Cerebellar cortex (tissue), 1 donor: ENCODE measurements at places on chromosomes 4 and X.

DNA sequence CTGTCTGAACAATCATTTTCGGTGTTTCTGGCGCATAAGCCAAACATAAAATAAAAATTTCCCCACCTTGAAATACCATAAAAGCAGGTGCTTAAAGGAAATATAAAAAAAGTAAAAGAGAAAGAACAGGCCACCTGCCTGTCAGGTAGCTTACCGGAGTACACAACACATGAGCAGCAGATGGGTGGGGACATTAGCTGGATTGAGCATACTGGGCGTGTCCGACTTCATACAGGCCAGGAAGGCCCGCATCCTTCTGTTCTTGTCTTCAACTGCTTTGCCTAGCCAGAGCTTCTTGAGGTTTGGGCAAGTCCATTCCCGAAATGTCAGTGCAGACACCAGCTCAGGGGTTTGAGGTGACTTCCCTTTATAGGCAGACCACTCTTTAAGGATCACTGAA, 66.7 kb downstream of the FAM120C start:
- DNase-seq = no peak

GRCh38 chr4:102500352-102500695, 835 bp upstream of the NFKB1 start:
- DNase-seq = peak; percentile 70

- DNase-seq = no peak
These were observed 50.3 kb downstream of the MED28 start for GRCh38 chr4:17664755-17665154.

- no peak for DNase-seq
These were observed 291.7 kb upstream of the EMCN start for GRCh38 chr4:100809506-100809905.

DNA sequence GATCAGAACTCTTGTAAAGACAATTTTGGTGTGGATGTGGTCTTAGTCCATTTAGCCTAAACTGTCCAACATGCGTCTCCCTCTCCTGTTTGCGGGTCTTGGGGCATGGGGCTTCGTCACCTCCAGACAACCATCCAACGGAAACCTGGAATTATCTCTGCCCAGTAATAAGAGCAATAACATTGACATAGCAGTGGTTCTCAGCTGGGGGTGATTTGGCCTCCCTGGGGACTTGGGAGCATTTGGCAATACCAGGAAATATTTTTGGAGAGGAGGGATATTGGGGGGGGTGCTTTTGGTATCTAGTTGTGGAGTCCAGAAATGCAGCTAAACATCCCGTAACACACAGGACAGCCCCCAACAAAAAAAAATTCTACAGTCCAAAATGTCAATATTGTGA, 47.2 kb downstream of the SEL1L3 start:
- no peak for DNase-seq

- no peak for DNase-seq
These were observed 74.5 kb upstream of the BOD1L1 start for GRCh38 chr4:13701937-13702446.

GRCh38 chr4:122832732-122833131, 6.1 kb downstream of the FGF2 start:
- no peak for DNase-seq

DNA sequence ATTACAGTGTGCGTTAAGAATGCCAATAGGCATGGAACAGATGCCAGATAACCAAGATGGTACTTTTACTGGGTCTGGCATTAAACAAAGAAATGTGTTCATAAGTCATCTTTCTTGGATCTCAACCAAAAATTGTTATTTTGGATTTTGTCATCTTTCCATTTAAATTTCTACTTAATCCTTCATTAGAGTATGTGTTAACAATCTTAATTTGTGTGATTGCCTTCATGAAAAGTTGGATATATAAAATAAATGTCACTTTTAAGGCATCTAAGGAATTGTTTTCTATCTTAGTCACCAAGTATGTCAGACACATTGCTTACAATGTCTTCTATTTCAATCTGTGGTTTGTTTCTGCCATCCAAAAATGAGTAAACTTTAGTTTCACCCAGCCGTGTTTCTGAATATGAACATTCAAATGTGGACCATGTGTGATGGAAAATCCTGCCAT, 87.5 kb downstream of the PALLD start:
- no peak for DNase-seq

- DNase-seq = no peak
These were observed 104.0 kb downstream of the MAD2L1 start for GRCh38 chr4:119962631-119963030.

- DNase-seq = no peak
These were observed 60.5 kb upstream of the SLC25A4 start for GRCh38 chr4:185082561-185082960.

DNA sequence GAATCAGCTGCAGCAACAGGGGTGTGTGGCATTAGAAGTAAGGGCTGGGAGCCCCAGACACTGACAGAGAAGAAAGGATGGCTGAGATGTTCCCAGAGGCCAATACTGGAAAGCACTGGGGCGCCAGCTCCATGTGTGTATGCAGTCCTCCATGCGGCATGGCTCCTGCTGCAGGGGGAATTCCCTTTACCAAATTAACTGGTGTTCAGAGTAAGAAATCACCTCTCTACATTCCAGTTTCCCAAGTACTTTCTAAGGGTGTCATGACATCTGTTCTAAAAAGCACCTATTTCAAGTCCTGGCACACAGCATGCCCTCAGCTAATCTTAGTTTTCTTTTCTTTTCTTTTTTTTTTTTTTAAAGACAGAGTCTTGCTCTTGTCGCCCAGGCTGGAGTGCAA, 98.0 kb downstream of the MAML3 start:
- DNase-seq = no peak

DNA sequence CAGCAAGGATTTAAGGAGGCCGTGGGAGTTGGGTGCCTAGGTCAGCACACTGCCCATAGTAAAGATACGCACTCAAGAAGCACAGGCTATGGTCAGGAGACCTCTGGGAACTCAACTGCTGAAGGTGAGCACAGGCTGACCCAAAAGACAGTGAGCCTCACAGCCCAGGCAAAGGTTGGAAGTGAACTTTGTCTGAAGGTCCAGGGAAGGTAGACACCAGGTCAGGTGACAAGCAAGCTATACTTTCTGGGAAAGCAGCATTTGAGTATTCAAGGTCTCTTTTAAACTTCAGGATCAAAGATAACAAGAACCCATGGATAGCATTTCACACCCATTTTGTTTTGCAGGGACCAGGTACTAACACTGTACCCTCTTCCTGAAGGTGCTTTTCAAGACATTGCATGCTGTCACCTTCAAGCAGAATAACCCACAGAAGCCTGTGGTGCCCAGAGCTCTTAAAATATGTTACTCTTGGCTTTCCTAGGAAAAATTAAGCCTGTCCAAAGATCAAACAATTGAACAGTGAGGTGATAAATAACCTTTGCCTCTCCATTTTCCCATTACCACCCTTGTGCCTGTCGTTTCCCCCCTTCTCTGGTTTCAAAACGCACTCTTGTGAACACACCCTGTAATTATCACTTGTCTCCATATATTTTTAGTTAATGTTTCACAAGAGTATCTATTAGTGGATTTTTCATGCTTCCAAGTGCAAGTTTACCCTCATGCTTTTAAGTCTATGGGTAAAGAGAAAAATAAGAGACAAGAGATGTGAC, 3.4 kb upstream of the S100G start:
- no peak for DNase-seq

- DNase-seq = peak; percentile 22
These were observed 230.6 kb downstream of the NSUN7 start for GRCh38 chr4:40980318-40980883.

- no peak for DNase-seq
These were observed 84.0 kb upstream of the ATP6AP2 start for GRCh38 chrX:40496728-40497127.

DNA sequence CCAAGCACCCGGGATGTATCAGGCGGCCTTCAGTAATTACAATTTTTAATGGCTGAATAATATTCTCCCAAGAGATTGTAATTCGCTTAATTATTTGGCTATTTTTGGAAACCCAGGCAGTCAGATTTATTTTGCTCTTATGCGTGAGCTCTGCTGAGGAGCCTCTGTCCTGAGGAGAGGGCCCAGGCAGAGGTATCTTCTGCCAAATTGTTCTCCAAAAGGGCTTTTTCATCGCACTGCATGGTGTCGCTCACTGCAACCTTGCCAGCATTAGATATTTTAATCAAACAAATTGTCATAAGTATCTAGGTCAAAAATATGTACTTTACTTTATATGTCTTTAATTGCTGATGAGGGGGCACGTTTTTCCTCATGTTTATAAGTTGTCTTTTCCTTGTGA, 5.8 kb downstream of the ATP2B3 start:
- DNase-seq = peak; percentile 74

DNA sequence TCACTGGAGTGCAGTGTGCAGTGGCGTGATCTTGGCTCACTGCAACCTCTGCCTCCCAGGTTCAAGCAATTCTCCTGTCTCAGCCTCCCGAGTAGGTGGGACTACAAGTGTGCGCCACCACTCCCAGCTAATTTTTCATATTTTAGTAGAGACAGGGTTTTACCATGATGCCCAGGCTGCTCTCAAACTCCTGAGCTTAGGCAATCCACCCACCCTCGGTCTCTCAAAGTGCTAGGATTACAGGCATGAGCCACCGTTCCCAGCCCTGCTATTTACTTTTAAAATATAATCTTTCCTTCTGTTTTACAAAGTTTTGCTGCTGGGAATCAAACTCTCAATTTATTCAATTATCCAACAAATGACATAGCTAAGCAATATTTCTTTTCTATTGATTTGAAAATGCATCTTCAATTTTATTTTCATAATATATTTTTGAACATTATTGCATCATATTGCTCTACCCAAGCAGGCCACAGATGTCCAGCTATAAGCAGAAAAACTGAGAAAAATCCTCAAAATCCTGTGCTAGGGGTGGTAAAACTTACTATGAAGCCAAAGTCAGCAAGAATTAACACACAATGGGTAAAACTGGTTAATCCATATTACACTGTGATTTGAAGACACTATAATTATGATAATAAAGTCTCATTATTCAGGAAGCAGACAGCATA, 5.2 kb downstream of the TIFA start:
- no peak for DNase-seq
